Right lobe of liver (tissue), 6 donors: ENCODE measurements at places on chromosomes 7 and 10. TPM values are rescaled to one million over a fixed set of nuclear protein-coding genes. Genes with fewer than 3 reads are reported as not detected.

STOX1 gene
- 0.81 TPM for total RNA-seq

GRID2IP gene
- total RNA-seq: not detected

ZNF727 gene
- total RNA-seq: 0.27 TPM

BHLHA15 gene
- total RNA-seq: 2.9 TPM

INMT gene
- 26.8 TPM for total RNA-seq

TMEM273 gene
- total RNA-seq: 3.1 TPM

- DNase-seq: no peak
These were observed 106.6 kb downstream of the PRKCQ start for GRCh38 chr10:6473430-6473829.

DNA sequence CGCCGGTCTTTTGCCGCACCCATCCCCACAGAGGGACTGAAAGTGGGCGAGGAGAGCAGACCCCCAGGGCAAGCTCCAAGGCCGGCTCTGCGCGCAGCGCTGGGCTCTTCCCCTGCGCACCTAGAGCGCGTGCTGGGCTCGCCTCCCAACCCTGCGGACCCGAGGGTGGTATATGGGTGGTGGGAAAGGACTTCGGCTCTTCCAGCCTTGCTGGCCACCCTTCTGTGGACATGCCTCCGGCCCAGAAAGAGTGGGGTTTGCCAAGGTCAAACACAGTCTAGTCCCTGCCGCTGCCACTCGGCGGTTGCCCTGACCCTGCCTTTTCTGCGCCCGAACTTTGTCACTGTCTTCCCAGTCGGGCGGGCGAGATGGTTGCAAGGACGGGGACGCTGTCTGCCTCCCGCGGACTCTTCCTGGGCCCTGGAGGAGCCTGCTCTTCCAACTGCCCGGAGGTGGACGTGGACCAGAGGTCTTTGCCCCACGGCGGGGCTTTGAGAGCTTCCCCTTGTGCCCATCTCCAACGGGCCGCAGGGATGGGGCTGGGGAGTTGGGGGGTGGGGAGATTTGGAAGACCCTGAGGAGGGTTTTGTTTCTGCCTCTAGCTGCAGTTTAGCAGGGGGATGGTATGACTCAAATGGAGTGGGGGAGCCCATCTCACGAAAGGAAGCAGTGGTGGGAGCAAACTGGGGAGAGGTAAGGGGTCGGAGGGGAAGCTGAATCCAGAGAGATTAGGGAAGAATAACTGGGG is 1.5 kb downstream of the ADCY1 start:
- DNase-seq: no peak

DNA sequence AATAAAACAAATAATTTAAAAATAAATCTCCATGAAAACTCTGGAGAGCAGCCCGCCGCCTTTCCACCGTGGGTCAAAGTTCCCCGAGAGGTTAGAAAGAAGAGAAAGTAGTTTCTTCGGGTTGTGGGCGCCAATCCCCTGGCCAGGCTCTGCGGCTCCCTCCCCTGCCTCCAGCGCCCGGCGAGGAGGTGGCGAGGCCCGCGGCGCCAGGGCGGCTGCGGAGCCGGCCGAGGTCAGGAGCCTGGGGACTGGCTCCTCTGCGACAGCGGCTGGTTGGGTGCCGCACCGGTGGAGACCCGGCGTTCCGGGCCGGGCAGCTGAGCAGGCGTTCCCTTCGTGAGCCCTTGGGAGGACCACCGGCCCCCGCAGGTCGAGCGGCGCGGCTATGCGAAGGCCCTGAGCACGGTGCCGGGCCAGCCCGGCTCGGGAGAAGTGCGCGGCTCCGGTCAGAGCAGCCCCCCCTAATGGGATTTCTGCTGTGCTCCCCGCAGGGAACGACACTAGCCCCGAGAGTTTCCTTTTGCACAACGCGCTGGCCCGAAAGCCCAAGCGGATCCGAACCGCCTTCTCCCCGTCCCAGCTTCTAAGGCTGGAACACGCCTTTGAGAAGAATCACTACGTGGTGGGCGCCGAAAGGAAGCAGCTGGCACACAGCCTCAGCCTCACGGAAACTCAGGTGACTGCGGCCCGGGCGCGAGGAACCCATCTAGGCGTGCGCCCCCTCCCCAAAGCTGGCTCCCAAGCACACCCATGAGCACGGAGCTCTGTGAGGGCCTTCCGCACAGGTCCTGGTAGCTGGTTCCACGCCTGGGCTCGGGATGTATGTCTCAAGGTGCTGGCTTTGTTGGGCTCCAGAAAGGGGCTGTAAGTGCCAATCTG is 2.8 kb downstream of the EMX2 start:
- DNase-seq: no peak

DNA sequence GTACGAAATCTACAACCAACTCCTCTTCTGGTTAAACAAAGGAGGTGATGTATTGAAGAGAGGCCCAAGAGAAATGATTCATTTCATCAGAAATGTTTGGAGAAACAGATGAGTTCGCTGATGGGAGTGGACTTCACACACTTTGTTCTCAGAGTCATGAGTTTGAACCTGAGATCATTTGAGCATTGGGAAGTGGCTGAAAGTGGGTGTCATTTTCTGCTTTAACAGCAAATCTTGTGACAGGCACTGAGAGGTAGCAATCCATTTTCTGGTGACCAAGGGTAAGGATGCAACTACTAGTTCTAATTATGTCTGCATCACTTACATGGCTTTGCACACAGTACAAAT is 51.4 kb downstream of the RBM20 start:
- DNase-seq: no peak

DNA sequence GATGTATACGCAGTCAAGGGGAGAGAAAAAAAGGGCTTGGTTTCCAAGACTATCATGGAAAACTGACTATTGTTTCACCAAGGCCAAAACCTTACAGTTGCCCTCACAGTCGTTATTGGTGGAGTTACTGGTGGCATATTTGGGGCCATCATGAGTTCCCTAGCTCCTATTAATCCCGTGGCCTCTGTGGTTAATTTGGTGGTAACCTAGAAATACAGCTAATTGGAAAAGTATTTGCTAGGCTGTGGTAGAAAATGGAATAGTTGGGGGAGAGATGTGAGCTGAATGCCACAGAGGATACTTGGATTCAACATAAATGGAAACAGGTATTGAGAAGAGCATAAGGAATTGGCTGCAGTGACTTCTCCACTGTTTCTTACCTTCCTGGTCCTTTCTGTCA is 450.7 kb downstream of the KCNMA1 start:
- DNase-seq: no peak

DNA sequence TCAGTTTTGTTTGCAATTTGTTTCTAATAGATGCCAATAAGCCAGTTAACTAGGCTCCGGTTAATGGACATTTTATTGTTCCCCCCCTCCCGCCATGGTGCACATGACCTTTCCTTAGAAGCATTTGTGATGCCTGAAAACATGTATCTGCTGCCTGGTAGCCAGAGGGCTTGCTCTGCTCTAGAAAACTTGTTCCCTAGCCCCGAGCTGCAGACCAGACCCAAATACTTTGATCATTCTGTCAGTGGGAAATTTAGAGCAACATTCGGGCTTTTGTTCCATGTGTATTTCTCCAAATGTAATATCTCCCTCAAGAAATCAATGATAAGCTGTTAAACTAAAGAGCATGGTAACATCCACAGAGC is 104.7 kb downstream of the EVX1 start:
- no peak for DNase-seq

GRCh38 chr10:103124420-103125096 is 68.5 kb downstream of the NT5C2 start:
- no peak for DNase-seq

DNA sequence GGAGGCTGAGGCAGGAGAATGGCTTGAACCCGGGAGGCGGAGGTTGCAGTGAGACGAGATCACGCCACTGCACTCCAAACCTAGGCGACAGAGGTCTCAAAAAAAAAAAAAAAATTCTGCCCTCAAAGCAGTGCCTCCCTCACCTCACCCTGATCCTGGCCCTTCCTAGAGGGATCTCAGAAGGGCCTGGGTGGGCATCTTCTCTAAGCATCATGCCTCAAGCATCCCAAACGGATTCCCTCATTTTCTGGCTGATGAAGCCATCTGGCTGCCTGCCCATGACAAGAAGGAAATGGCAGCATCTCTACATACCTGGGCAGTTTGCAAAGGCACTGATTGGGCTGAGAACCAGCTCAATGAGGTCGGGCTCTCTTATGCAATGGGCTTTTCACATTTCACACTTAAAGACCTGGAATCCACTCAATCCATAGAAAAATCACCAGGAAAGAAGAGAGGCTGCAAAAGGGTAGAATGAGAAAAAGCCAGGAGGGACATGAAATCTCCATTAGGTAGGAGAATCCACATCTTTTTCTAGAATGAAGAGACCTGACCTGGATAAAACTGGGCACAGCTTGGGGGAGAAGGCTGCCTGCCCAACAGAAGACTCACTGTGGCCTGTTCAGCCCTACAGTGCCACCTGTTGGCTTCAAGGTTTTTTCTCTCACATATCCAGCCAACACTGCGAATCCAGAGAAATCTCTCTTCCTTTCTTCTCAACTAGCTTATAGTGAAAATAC is 48.1 kb downstream of the PDLIM1 start:
- DNase-seq: no peak

- DNase-seq: no peak
These were observed 41.8 kb downstream of the EGFR start for GRCh38 chr7:55060636-55061022.

- no peak for DNase-seq
These were observed 55.7 kb downstream of the ST7 start for GRCh38 chr7:117008886-117009531.

GRCh38 chr7:2821842-2822507 is 22.1 kb downstream of the GNA12 start:
- no peak for DNase-seq

DNA sequence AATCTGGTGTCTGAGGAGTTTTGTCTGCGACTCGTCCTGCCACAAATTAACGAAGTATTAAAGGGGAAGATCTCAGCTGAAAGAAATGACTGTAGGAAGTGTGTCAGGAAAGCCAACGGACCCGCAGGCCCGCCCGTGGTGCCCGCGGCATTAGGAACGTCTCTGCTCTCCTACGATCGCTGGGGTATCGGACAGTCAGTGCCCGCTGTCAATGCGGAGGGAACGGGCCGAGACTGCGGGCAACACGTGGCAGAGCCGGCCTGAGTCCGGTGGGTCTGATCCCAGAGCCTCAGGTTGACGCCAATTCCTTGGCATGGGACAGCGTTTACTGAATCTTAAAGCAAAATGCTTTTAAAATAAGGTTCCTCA is 128.7 kb downstream of the KBTBD2 start:
- DNase-seq: no peak

DNA sequence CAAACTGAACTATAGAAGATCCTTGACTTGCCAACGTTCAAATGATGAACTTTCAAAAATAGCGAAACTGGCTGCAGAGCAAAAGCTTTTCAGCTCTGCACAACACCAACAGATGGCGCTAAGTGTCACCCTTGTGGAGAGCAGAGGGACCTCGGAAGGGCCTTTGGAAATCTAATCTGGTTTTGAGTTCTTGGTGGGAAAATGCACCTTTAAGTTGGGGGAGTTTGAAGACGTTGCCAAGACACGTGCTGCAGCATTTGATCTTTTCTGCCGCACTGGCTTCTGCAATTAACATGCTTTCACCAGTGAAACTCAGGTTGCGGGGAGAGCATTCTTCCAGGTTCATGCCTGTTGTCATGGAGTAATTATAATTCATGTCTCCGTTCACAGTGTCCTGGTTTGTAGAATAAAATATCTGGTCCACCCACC is 26.3 kb upstream of the WDR11 start:
- DNase-seq: no peak

- no peak for DNase-seq
These were observed 95.3 kb downstream of the PIP4K2A start for GRCh38 chr10:22619101-22619500.

- DNase-seq: no peak
These were observed 7.5 kb downstream of the CYP2W1 start for GRCh38 chr7:990352-990932.

DNA sequence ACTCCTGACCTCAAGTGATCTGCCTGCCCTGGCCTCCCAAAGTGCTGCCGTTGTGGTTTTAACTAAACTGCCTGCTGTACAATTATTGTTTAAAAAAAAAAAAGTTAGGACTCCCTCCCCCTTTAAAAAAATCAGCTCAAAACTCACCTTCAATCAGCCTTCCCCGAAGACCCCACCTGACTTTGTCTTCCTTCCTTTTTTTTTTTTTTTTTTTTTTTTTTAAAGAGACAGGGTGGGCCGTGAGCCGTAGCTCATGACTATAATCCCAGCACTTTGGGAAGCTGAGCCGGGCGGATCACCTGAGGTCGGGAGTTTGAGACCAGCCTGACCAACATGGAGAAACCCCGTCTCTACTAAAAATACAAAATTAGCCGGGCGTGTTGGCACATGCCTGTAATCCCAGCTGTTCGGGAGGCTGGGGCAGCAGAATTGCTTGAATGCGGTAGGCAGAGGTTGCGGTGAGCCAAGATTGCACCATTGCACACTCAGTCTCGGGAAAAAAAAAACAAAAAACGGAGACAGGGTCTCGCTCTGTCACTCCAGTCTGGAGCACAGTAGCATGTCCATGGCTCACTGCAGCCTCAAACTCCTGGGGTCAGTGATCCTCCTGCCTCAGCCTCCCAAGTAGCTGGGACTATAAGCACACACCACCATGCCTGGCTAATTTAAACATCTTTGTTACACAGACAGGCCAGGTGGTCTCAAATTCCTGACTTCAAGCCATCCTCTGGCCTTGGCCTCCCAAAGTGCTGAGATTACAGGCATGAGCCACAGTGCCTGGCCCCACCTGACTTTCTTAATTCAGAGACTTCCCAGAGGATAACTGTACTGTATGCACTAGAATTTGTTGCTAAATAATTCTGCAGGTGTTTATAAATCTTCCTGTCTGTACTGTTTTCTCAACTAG is 3.2 kb downstream of the FIS1 start:
- DNase-seq: no peak

DNA sequence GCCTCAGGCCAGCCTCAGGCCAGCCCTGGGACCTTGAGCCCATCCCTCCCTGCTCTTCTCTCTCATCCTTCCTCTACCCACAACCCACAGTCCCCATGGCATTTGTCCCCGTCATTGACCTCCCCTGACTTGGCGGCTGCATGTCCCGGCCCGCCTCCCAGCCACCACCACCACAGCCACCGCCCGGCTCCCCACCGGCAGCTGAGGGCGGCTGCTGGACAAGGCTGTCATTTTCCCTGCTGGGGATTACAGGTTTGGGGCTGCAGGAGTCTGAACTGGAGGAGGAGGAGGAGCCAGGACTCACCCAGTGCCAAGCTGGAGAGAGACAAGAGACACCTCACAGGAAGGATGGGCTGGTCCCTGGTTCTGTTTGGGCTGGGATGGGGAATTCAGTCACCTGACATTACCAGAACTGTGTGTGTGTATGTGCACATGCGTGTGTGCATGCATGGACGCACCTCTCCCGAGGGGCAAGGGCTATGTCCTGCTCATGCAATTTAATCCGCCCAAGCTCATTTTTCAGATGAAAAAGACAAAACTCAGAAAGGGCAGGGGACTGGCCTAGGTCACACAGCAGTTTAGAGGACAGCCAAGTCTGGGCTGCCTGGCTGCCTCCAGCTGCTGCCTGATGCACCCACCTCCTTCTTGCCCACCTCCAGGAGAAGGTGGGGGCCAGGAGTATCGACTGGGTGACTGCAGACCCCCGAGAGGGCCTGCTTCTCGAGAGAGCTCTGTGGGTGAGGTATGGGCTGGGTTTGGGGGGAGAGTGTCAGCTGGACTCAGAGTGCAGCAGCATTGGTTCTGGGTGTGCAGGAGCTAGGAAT is 113.1 kb downstream of the ZMIZ1 start:
- no peak for DNase-seq

GRCh38 chr10:124285587-124286527 is 132.9 kb downstream of the OAT start:
- DNase-seq: no peak
